NCI-H460 (cell line): ENCODE measurements at places on chromosomes 5 and 9.
A peak's percentile ranks its signal among the peaks of the same experiment; 100 is the strongest.

DNA sequence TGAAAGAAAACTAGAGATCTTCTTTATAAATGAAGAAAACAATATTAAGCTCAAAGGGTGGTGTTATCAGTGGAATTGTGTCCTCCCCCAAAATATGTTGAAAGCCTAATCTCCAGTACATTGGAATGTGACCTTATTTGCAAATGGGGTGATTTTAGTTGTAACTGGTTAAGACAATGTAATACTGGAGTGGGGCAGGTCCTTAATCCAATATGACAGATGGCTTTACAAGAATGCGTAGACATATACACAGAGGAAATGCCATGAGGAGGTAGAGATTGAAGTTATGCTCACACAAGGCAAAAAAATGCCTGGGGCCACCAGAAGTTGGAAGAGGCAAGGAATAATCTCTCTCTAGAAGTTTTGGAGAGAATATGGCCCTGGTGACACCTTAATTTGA lies 13.7 kb upstream of the TRIM32 start:
- DNase-seq = no peak

GRCh38 chr5:50717651-50718050 lies 51.2 kb downstream of the PARP8 start:
- DNase-seq = no peak

GRCh38 chr5:110588286-110588980 lies 138.0 kb downstream of the TMEM232 start:
- no peak for DNase-seq

DNA sequence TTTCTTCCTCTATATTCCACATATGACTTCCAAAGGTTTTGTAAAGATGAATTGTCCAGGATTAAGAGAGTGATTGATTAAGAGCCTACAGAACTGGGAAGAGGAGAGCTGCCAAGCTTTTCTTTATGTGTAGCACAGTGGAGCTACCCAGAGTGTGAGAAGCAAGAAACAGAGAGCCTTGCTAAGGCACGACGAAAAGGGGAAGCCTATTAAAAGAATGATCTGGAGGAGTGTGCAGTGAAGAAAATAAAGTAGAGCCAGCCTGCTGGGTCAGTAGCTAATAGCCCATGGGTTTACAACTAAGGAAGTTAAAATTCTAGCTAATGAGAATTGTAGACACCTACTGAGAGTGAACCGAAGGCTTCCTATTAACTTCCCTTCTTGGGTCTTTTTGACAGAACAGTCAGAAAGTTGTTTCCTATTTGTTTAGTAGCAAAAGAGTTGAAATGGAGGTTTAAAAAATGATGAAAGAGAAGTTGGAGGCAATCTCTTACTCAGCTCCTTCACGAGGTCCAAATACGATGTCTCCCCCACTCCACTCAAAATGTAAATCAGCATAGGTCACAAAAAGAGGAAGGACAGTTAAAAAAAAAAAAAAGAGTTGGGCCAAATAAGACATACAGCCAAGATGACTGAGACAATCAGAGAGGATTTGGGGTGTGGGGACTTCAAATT lies 957 bp upstream of the PRR16 start:
- no peak for DNase-seq

DNA sequence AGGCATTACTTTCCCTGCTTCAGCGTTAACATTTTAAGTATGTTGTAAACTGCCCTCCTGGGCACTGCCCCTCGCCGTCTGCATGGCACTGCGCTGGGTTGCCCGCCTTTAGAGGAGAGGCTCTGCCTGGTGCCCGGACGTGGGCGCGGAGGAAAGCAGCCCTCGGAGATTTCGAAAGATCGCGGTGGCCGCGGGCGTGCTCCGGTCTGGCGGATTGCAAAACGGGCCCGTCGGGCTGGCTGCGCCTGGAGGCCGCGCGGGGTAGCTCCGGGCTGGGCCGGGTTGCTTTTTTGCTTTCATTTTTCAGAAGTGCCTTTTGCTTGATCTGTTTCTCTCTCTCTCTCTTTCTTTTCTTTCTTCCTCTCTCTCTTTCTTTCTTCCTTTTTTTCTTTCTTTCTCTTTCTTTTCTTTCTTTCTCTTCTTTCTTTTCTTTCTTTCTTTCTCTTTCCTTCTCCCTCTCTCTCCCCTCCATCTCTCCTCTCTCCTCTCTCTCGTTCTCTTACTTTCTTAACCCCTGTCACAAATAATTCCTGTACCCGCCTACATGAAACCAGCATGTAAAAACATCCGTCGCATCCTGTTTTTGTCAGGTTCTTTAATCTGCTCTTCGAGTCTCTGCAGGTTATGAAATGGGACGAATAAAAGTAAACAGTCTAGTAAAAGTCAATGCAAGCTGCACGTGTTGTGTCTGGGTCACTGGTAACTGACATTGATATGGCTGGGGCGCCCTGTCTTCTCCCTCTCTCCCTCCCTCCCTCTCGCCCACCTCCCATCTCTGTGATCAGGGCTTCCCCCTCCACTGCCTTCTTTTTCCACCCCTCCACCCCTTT lies 1.7 kb downstream of the FST start:
- peak; percentile 62 for DNase-seq
